Germinal center (tissue), 1 donor: ENCODE measurements at places on chromosomes 2 and 18.

- DNase-seq: no peak
These were observed 51.1 kb downstream of the CAPN13 start for GRCh38 chr2:30756051-30756719.

DNA sequence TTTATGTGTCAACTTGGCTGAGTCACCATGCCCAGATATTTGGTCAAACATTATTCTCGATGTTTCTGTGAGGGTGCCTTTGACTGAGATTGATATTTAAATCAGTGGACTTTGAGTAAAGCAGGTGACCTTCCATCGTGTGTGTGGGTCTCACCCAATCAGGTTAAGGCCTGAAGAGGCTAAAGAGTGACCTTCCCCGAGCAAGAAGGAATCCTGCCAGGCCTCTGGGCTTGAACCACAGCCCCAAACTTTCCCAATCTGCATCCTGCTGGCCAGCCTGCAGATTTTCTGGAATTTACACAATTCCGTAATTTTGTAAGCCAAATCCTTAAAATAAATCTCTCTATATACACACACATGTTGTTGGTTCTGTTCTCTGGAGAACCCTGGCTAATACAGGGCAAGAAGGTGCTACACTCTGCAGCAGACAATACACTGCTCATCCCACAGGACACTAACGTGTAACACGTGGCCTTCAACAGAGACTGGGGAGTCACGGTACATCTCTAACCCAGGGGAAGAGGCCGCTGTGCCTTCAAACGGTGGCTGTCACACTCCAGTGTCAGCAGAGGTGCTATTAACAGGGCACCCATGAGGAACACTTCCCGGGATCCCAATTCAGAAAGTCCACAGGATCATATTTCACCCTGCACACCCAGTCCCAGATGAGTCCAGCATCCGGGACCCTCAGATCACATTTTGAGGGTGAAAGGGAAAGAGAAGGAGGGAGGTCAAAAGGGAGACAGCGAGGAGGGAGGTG, 113.1 kb upstream of the ID2 start:
- no peak for DNase-seq

GRCh38 chr2:137173463-137173862, 408.1 kb downstream of the THSD7B start:
- DNase-seq: no peak

DNA sequence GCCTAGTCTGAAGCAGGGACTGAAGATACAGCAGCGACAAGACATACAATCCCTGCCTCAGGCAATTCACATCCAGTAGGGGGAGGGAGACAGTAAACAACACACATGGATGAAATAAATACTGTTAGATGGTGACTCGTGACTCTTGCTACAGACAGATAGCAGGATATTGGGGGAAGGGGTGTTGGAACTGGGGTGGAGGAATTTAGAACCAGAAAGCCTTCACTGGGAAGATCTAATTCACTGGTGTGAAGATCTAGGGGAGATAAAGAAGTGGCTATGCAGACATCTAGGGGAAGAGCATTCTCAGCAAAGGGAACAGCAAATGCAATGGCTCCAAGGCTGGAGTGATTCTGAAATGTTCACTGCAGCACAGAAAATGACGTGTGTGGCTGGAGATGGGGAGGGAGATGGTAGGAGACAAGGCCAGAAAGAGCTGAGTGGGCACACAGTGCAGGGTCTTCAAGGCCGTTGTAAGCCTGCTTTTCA, 52.6 kb upstream of the TMEM163 start:
- no peak for DNase-seq

- DNase-seq: peak; percentile 22
These were observed 30.2 kb downstream of the PRKCE start for GRCh38 chr2:45681675-45682074.

- DNase-seq: no peak
These were observed 258.0 kb downstream of the DOK6 start for GRCh38 chr18:69658685-69659084.

- DNase-seq: no peak
These were observed 73.1 kb upstream of the TPO start for GRCh38 chr2:1340141-1340512.

GRCh38 chr2:12320027-12320734, 396.6 kb upstream of the TRIB2 start:
- no peak for DNase-seq

DNA sequence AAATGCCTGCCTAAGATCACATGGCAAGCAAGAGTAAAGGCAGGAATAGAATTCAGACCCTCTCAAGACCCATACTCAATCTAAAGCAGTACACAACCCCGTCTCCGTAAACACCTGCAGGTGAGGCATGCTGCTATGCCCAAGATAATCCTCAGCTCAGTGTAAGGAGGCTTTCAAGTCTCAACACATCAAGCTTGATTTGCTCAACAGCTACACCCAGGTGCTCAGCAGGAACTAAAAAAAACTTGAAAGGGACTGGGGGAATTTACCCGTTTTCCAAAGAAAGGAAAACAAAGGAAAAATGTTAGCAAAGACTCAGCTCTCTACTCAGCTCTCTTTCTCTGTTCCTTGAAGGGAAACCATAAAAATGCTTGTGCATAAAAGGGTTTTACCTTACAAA, 301.8 kb downstream of the C1D start:
- DNase-seq: no peak

DNA sequence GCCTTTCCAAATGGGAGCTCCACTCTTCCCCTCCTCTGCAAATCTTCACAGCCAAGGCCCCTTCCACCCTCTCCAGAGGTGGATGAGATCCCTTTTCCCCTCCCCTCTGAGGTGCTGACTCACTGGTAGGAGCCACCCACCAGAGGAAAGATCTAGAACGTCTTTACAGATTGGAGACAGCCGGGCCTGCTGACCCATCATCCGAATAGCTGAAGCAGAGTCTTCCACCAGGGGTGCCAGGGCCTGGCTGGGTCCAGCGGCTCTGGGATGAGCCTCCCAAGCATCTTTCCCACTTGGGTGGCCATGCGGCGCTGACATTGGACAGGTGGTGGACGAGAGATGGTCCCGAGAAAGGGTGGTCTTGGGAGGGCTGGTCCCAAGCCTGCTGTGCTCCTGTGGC, 9.0 kb downstream of the ERFE start:
- DNase-seq: no peak

DNA sequence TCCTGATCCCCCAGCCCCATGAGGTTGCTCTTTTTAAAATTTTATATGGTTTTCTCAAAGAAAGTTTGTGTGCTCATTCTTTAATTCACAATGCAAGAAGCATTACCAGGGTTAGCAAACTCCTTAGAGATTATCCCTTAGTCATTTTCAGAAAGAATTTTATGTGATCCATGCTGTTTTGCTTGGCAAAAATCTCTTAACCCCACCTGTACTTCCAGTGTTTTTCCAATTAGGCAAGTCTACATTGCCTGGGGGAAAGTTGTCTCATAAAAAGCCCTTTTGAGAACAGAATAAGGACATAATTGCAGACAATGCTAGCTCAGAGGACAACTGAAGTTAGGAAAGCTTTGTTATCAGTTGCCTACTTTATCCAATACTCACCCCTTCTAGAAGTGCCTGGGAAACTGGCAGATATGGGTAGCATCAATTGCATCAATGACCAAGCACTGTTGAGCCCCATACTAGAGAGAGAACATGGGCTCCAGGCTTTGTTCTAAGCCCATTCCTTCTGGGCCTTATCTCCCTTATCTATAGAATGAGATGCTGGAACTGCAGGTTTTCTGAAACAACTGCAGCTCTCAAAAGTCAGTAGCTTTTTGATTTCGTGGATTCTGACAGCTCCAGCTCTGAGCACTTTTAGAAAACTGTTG, 265.9 kb upstream of the SPHKAP start:
- DNase-seq: no peak

DNA sequence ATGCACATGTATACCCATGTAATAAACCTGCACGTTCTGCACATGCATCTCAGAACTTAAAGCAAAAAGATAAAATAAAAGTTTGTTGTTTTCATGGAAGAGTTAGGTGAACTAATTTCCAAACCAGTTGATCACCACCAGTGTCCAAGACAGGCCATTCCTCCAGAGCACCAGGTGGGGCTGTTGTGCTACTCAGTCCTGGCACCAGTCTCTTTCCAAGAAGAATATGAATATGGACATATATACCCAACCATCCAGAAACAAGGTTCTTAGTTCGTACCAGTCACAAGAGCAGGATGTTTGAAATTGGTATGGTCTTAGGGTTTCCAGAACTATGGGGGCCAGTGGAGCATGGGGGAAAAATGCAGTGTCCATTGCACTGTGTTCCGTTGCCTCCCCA, 17.2 kb upstream of the TNP1 start:
- no peak for DNase-seq

GRCh38 chr2:172437419-172438341, 10.3 kb downstream of the ITGA6 start:
- peak; percentile 39 for DNase-seq

- DNase-seq: no peak
These were observed 196.3 kb downstream of the CTIF start for GRCh38 chr18:48735080-48735676.

DNA sequence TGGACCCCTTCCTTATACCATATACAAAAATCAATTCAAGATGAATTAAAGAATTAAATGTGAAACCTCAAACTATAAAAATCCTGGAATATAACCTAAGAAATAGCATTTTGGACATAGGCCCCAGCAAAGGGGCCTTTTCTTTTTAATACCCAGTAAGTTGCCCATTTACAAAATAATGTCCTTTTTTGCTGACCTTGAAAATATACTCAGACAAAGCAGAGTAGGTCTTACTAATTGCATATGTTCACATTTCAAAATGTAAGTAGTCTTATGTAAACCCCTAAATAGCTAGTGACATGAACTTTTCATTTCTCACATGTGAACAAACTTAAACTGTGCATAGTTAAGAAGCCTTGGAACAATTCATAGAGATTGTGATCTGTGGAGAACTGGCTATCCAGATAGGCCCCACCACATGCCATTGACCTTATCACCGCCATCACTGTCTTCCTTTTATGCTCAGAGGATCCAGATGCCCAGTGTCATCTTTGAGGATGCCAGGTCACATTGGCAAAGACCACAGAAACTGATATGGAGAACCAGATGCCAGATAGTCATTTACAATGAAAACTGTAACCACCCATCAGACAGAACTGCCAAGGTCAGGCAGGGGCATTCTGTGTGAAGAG, 282.4 kb upstream of the RAB12 start:
- no peak for DNase-seq

DNA sequence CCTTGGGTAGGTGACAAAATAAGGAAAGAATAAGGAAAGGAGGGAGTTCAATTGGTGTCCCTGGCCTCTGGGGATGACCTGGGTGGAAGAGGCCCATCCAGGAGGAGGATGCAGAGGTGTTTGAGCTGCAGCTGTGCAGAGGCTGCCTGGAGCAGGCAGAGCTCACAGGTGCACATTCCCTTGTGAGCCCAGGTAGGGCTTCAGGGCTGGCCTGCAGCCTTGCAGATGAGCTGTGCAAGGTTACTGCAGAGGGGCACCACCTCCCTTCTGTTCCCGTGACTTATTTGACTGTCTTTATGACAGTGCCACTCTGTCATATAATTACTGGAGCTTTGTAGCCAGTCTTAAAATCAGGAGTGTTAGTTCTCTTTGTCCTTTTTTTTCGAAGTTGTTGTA, 263.2 kb upstream of the HS6ST1 start:
- DNase-seq: no peak

DNA sequence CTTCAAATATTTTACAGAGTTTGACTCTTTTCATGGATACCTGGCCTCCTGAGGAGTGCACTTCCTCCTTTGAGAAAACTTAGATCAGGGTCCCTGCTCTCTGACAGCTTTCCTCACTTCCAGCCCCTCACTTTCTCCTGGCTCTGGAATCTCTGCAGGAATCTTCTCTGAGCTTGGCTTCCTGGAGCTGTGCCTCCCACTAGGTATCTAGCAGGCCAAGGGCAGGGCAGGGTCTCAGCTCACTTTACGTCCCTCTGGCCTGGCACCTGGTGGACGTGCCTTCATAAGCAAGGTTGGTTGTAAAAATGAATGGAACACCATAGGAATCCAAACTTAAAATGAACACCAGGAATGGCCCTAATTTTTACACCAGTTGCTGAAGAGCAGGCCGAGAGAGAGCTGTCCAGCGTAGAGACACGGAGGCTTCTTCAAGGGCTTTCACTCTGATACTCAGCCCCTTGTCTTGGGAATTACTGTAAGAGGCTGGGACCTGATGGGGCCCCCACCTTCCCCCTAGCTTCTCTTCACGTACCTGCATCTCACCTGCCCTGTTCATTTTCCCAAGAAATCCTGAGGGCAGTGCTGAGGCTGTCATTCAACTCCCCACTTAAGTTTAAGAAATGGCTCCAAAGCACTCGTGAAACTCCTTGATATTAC, 426.9 kb upstream of the ID2 start:
- no peak for DNase-seq

GRCh38 chr18:9712130-9712577, 4.1 kb downstream of the RAB31 start:
- no peak for DNase-seq
